ENCODE measurements at places on chromosomes 1 and 21. TPM values are rescaled to one million over a fixed set of nuclear protein-coding genes. Genes with fewer than 3 reads are reported as not detected.

- H3K36me3 ChIP-seq = peaks cover 4% of the 10 kb centered on the region
- H3K4me3 ChIP-seq = no peak overlapping the region
- H3K4me1 ChIP-seq = peaks cover 17% of the 10 kb centered on the region
- no peaks in the 10 kb centered on the region for H3K27me3 ChIP-seq
- peak overlapping the region; percentile 17 for H3K27ac ChIP-seq
- DNase-seq = peak; percentile 77
These were observed 63.7 kb downstream of the SLX9 start for GRCh38 chr21:45003331-45004058.

VHLL gene
- not detected for total RNA-seq

- H3K36me3 ChIP-seq = peaks cover 59% of the 10 kb centered on the region
- no peak overlapping the region for H3K4me3 ChIP-seq
- peaks cover 14% of the 10 kb centered on the region for H3K4me1 ChIP-seq
These were observed 20.5 kb upstream of the ST3GAL3 start for GRCh38 chr1:43686801-43687200.

DNA sequence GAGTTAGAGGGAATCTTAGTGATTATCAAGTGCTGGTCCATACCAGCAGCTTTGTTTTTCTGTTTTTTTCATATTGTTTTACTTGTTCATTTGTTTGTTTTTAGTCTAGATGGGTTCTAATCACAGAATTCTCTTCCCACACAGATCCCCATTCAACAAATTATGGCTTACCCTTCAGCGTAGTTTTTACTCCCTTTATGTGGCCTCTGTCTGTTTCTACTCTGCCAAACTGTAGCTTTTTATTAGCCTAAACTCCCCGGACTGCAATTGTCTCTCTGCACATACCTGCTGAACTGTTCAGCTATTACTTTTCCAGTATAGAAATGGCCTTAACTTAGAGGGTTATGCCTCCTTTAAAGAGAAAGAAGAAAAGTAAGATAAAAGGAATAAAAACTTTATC is 348.5 kb downstream of the TGFB2 start:
- DNase-seq = no peak
- H3K27me3 ChIP-seq = no peaks in the 10 kb centered on the region

LEPR gene
- total RNA-seq = 5.9 TPM

GRCh38 chr21:43800124-43800523 is 10.7 kb downstream of the RRP1 start:
- DNase-seq = no peak
- peaks cover 29% of the 10 kb centered on the region for H3K36me3 ChIP-seq
- no peaks in the 10 kb centered on the region for H3K27me3 ChIP-seq
- H3K4me1 ChIP-seq = no peaks in the 10 kb centered on the region
- no peak overlapping the region for H3K4me3 ChIP-seq

GRCh38 chr1:226903819-226904716 is 33.7 kb downstream of the PSEN2 start:
- DNase-seq = no peak

DNA sequence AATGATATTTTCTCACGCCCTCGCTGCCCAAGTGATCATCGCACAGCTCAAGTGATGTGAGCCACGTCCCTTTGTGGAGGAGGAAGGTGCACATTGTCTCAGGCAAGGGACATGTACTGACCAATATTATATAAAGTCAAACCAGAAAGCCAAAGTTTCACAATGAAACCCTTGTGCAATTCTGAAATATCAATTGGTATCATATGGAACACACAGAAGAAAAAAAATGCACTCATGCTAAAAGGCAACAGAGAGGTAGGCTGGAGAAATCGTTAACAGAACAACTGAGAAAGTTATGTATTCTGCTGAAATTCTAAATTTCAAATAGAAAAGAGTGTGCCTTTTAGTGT is 1.9 kb downstream of the JAM2 start:
- H3K36me3 ChIP-seq = no peaks in the 10 kb centered on the region
- no peak for DNase-seq
- peaks cover 24% of the 10 kb centered on the region for H3K4me1 ChIP-seq
- no peak overlapping the region for H3K27ac ChIP-seq
- peak overlapping the region; percentile 72 for H3K4me3 ChIP-seq

PGBD5 gene
- 5.4 TPM for total RNA-seq

AGT gene
- 18.1 TPM for total RNA-seq

GRCh38 chr1:171916315-171916771 is 75.0 kb downstream of the DNM3 start:
- H3K27me3 ChIP-seq = peaks cover 8% of the 10 kb centered on the region
- peaks cover 3% of the 10 kb centered on the region for H3K4me1 ChIP-seq
- H3K27ac ChIP-seq = no peak overlapping the region
- no peaks in the 10 kb centered on the region for H3K36me3 ChIP-seq
- no peak overlapping the region for H3K4me3 ChIP-seq
- no peak for DNase-seq

DNA sequence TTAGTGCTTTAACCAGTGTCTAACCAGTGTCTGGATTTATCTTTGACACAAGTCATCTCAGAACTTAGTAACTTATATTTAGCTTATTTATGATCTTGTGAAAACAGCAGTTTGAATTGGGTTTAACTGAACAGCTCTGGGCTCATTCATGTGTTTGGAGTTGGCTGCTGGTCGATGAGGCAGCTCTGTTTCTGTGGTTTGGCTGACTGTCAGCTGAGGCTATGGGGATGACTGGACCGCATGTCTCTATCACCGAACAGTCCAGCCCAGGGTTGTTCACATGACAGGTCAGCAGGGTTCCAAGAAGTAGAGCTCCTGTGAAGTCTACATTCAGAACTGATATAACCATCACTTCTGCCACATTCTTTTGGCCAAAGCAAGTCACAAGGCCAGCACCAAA is 29.1 kb upstream of the C21orf91 start:
- no peaks in the 10 kb centered on the region for H3K36me3 ChIP-seq
- H3K27me3 ChIP-seq = peaks cover 2% of the 10 kb centered on the region
- DNase-seq = no peak
- peak overlapping the region; percentile 71 for H3K27ac ChIP-seq
- H3K4me1 ChIP-seq = peaks cover 19% of the 10 kb centered on the region

GRCh38 chr1:46996659-46997281 is 26.7 kb upstream of the CYP4X1 start:
- H3K27ac ChIP-seq = no peak overlapping the region
- H3K27me3 ChIP-seq = peaks cover 31% of the 10 kb centered on the region
- no peaks in the 10 kb centered on the region for H3K4me1 ChIP-seq

ANKRD34A gene
- 2.0 TPM for total RNA-seq

DNA sequence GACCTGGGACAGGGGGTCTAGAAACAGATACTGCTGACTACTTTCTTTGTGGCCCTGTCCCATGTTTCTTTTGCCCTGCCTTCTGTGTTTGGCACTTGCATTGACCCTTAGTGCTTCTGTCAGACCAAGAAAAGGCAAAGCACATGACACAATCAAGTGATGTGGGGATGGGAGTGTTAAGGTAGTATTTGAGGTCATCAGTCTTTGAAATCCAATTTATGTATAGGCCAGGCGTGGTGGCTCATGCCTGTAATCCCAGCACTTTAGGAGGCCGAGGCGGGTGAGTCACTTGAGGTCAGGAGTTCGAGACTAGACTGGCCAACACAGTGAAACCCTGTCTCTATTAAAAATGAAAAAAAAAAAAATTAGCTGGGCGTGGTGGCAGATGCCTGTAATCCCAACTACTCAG is 26.0 kb downstream of the SERBP1 start:
- no peaks in the 10 kb centered on the region for H3K27me3 ChIP-seq
- DNase-seq = no peak
- no peak overlapping the region for H3K4me3 ChIP-seq
- H3K27ac ChIP-seq = no peak overlapping the region
- H3K36me3 ChIP-seq = peaks cover 2% of the 10 kb centered on the region
